ENCODE measurements at places on chromosomes 13 and 19.

- DNase-seq: no peak
These were observed 1.8 kb upstream of the ZNF331 start for GRCh38 chr19:53536225-53536548.

GRCh38 chr19:45814851-45815480 is at the start of gene RSPH6A:
Gene RSPH6A, minus strand, starts transcription at chr19:45815308. Its CDS starts 132 bp downstream, at chr19:45815176.
- no peak for DNase-seq

GRCh38 chr13:66627512-66627911 is 602.6 kb downstream of the PCDH9 start:
- no peak for DNase-seq

- DNase-seq: no peak
These were observed 149.8 kb upstream of the TNFSF11 start for GRCh38 chr13:42424182-42424581.

DNA sequence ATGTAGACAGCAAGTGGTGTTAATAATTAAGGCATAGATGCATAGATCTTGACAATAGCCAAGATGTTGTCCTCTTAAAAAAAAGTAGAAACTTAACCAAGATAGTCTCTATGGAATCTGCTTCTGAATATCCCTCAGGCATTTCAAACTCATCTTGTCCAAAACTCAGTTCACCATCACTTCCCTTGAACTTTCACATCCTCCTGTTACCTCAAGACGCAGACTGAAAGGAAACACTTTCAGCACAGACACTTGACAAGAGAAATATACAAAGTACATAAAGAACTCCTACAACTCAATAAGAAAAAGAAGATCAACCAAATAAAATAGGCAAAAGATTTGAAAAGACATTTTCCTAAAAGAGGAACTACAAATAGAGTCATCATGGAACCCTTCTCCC is 451.1 kb downstream of the FOXO1 start:
- no peak for DNase-seq

GRCh38 chr13:51457086-51457815 is 4.4 kb upstream of the INTS6 start:
- no peak for DNase-seq

- no peak for DNase-seq
These were observed 243.7 kb downstream of the FOXO1 start for GRCh38 chr13:40422588-40423235.

All from stimulated activated CD8-positive, alpha-beta memory T cell treated with anti-CD3 and anti-CD28 coated beads, Interleukin-4, amount 100 ng/mL, for 4 hours (primary cell).